ENCODE measurements at places on chromosomes 7 and 10.

DNA sequence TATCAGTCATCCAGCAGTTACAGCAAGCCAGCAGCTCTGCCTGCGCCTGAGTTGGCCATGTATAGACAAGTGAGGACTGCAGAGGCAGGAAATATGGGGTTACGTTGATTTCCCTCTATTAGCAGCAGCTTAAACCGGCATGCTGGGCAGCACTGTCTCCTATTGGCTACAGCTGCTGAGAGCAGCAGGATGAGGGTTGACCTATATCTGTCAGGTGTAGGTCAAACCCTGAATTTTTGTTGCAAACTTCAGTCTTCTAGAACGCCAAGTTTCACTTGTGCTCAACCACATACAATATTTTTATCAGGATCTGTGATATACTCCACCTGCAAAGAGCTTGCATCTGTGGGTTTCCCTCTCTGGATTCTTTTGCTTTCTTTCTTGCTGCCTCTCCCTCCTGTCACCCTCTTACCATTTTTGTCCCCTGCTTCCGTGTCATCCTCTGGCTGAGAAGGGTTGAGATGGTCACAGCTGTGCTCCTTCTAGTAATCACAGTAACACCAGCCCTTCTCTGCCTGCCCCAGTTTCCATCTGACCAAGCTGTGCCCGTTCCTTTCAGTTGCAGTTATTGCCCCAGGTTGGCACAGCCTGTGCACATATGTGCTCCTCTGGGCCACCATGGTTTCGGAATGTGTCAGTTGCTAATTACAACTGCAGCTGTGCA is 23.8 kb upstream of the GLCCI1 start:
- peak; percentile 46 for DNase-seq

DNA sequence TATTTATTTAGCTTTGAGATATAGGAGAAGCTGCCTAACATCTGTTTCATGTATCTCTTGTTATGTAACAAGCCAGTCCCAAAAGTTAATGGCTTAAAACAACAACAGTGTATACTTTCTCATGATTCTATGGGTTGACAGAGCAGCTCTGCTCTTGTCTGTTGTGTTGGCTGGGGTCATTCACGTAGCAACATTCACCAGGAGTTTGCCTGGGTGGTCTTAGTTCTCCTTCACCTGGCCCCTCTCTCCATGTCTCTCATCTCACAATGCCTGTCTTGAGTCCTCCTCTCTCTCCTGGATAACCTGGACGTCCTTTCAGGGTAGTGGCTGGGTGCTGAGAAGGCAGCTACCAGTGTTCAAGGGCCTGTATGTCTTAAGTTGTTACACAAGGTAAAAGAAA is 27.5 kb downstream of the INPP5F start:
- no peak for DNase-seq

DNA sequence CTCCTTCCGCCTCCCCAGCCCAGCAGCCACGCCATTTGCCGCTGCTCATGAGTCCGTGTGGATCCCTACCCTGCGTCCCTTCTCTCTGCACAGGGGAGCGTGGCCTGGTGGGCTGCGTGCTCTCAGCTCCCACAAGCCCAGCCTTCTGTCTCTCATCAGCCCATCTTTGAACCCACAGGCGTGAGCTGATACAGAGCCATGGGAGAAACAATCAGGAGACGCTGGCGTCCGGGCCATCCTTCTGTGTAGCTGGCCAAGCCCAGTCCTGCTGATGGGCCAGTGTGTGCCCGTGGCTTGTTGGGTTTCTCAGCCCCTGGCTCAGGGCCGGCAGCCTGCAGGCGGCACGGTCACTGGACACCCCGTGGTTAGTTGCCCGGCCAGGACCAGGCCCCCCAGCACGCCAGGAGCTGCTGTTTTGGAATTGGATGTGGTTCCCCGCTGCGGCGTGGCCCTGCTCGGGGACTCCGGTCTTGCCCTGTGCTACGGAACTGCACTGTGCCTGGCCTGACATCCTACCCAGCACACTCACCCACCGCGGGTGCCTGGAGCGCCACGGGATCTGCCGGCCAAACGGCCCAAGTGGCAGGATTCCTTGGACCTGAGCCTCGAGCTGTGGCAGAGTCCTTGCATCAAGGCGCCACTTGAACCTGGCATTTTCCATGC is 88.9 kb downstream of the ELFN1 start:
- DNase-seq = no peak

- peak; percentile 21 for DNase-seq
Observed at GRCh38 chr10:11517150-11517549, 94.3 kb downstream of the USP6NL start.

- no peak for DNase-seq
Observed at GRCh38 chr7:81155654-81156373, 237.0 kb upstream of the SEMA3C start.

- no peak for DNase-seq
Observed at GRCh38 chr10:68330852-68331454, 911 bp upstream of the HNRNPH3 start.

GRCh38 chr10:108556186-108556585 is 1367.1 kb downstream of the XPNPEP1 start:
- peak; percentile 55 for DNase-seq

DNA sequence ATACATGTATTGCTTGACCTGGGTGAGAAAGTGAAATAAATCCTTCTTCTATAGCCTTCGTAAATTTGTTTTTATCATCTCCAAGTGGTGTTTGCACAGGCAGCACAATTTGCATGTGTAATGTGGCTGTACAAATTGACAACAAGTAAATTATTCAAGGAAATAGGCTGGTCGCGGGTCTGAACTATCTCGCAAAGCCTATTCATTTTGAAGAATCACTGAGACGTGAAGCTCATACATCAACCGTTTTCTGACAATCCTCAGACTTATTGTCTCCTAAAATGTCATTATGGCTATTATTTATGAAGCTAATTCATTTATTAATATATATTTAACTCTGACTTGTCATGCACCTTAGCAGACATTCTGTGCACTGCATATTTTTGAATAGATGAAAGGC is 16.2 kb upstream of the FAM204A start:
- no peak for DNase-seq

GRCh38 chr7:115475761-115476385 is 554.0 kb downstream of the MDFIC start:
- no peak for DNase-seq

DNA sequence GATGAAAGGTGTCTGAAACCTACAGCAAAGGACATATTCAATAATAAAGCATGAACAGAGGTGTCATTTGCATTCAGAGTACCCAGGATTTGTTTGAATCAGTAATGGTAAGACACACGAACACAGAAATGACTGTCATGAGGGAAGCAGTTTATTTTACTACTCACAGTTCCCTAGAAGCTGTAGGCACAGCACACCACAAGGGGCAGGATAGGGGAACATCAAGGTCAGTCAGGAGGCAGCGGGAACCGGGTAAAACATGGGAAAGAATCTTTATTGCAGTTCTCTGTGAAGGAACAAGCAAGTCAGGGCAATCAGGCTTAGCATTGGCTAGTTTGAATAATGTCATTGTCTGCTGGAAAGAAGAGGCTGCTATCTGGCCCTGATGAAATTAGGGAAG is 70.2 kb upstream of the PDSS1 start:
- DNase-seq = no peak

- no peak for DNase-seq
Observed at GRCh38 chr10:131531265-131532190, 220.0 kb upstream of the TCERG1L start.

GRCh38 chr7:28505867-28506266 is 93.5 kb downstream of the CREB5 start:
- DNase-seq = no peak

DNA sequence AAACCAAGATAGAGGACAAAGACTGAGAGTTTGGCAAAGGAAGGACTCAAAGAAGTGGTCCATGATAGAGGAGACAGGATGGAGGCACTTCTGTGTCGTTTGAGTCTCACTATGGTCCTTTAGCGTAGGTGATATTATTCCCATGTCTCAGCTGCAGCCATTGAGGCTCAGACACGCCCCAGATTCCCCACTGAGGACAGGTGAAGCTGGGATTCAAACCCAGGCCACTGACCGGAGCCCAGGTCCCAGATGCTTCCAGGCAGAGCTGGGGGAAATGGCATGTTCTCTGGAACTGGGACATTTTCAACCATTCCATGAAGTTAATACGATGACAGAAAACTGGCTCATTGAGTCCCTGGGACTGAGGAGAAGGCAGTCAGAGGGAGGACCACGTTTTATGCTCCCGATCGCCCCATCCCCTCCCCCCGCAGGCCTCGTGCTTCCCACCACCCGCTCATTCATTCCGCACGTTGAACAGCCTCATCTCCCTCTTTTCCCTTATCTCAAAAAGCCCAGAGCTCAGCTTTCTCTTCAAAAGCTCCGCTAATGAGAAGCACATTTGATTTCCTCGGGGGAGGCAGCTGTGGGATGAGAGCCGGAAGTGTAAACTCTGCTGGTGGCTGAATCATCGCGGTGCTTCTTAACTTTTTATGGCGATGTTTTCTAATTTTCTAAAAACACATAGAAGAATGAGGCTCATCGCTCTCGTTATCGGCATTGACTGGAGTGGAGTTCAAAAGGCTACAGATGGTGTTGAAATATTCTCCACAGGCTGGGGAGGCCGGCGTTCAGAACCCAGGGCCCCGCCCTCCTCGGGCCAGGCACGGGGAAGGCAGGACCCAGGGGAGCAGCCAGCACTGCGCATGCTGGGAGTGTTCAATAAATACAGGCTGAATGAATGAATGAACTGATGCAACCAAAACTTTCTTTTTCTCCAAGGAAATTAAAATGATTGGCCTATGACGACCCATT is 64.0 kb downstream of the OAT start:
- DNase-seq = peak; percentile 40

DNA sequence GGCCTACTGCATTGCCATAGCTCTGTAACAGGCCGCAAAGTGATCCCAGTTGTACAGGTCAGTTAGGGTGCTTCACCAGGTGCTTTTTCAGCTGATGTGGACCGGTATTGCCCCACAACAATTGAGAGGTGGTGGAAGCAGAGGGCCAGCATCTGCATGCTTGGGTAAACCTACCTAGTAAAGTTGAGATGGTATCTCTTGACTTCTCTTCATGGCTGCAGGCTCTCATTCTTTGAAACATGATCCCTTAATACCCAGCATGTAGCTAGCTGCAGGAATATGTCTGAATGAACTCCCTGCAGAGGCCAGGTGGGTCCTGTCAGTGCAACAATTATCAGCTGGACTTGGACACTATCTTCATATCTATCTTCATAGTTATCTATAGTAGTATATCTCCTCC is 60.7 kb upstream of the CCDC6 start:
- DNase-seq = no peak

GRCh38 chr10:124712704-124713407 is 31.3 kb downstream of the FAM53B start:
- DNase-seq = no peak

DNA sequence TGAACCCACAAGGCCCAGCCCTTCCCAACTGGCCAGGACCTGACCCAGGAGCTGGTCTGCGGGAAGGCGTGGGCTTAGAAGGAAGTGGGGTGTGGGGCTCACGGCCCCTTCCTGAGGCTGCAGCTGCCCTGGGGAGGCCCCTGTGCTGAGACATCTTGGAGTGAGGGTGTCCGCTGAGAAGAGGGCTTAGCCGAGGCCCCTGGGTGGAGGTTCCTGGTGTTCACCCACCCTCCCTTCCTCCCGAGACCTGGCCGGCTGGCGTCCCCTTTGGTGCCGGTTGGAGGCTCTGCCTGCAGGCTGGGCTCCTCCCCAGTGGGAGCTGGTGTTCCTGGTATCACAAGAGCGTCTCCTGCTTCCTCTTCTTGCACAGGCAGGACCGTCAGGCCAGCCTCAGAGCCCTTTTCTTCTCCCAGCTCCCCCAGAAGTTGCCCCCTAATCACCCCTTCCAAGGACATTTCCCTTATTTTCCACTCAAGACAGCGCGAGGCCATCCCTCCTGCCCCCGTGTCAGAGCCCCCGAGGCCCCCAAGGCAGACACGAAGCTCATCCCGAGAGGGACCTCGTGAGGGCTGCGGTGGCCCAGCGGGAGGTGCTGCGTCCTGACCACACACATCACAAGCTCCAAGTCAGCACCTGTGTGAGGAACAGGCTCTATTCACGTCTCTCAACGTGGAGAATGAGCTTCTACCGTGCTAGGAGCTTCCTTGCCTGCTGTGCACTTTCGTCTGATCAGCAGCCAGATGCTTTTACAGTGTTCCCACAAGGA is 25.1 kb upstream of the FAM20C start:
- DNase-seq = no peak

- DNase-seq = peak; percentile 5
Observed at GRCh38 chr7:20193242-20193777, 23.9 kb downstream of the MACC1 start.

DNA sequence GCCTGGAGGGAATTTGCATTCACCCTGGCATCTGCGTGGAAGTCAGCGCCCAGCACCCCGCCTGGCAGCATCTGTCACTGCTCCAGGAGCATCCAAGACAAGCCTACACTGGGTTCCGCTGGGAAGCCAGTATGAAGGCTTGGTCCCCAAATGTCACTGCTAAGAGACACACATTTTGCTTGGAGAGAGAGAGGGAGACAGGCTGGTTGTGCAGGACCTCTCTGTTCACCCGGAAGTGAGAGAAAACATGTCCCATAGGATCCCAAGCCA is 119.5 kb downstream of the SEC23IP start:
- no peak for DNase-seq

- DNase-seq = no peak
Observed at GRCh38 chr10:110779489-110779888, 92.2 kb upstream of the PDCD4 start.

GRCh38 chr7:22855049-22855392 is 32.4 kb upstream of the TOMM7 start:
- DNase-seq = no peak

DNA sequence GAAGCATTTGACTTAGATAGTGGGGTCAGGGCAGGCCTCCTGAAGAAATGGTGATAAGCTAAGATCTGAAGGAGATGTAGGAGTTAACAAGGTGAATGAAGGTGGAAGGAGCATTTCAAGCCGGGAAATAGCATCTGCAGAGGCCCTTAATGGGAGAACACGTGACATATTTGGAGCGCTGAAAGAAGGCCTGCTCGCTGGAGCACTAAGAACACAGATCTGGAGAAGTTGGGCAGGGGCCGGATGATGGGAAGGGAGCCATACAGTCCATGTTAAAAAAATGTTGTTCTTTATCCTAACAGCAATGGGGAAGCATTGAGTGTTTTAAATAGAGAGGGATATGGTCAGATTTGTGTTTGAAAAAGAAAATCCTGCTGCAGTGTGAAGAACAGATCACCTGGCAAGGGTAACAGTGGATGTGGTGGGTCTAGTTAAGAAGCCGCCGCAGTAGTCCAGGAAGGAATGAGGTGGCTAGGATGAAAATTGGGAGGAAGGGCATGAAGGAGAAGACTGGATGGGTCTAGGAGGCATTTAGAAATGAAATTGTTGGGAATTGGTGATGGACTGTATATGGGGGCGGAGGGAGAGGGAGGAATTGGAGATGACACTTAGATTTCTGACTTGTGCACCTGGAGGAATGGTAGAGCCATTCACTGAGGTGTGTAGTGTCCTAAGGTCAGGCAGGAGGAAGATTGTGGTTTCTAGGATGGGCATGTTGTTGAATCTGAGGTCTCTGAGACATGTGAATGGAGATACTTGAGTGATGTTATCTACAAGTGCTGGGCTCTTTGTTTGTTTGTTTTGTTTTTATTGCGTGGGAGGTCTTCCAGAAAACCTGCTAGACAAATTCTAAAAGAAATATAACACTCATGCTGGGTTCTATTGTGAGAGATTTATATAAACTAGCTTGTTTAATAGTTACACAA is 58.4 kb downstream of the MET start:
- DNase-seq = no peak

Data from lung microvascular endothelial cell (primary cell).